ENCODE measurements at places on chromosomes 6 and 20.
A peak's percentile ranks its signal among the peaks of the same experiment; 100 is the strongest.

- DNase-seq, result no peak
Measured at GRCh38 chr6:18538315-18538714, 151.2 kb downstream of the RNF144B start.

DNA sequence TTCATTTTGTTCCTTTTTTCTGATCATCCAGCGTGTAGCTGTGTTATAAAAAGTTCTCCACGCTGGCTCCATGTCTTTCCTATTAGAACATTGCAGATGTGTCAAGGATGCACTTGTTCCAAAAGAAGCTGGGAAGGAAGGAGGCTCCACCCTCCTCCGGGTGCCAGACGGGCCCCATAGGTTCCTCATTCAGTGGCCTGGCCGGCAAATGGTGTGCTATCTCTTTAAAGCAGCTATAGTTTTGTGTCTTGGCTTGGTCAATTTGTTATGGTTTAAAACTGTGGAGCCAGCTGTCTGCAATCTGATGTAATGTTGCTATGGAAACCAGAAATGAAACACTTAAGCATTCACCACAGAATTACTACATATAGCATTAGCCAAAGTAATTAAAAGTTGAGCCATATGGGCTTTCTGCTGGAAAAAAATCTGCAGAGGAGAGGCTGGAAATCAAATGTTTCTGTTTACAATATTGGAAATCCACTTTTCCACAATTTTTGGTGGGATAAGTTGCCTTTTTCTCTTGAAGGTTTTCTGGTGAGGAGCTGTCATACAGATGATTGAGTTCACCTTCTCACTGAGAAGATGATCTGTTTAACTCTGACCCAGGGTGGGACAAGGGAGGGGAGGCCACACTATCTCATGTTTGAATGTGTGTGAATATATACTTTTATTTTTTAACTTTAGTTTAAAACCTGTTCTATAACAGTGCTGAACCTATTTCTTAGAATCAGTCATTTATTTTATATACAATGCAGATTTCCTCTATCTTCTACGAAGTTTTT is 167.4 kb downstream of the SASH1 start:
- DNase-seq, result peak; percentile 98

GRCh38 chr6:4139272-4139671 is 3.9 kb upstream of the ECI2 start:
- DNase-seq, result peak; percentile 9

GRCh38 chr6:165568326-165568725 is 94.7 kb downstream of the PDE10A start:
- DNase-seq, result no peak

DNA sequence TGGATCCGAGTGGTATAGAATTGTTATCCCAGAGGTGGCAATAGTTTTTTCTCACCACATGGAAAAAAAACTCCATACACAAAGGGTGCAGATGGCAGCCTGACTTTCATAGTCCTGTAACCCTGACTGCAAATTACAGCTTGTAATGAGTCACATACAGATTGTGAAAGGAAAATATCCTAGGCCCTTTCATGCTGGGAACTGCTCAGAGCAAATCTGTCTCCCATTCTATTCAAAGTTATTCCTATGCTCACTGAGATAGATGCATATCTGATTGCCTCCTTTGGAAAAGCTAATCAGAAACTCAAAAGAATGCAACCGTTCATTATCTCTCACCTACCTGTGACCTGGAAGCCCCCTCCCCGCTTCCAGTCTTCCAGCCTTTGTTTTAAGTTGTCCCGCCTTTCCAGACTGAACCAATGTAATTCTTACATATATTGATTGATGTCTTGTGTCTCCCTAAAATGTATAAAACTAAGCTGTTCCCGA is 108.7 kb upstream of the MAP3K4 start:
- DNase-seq, result peak; percentile 77

GRCh38 chr6:150588888-150589499 is 10.7 kb upstream of the PLEKHG1 start:
- no peak for DNase-seq

- DNase-seq, result no peak
Measured at GRCh38 chr20:38190936-38191371, 25.9 kb upstream of the TGM2 start.

GRCh38 chr6:169269180-169270076 is 15.8 kb upstream of the THBS2 start:
- peak; percentile 77 for DNase-seq

DNA sequence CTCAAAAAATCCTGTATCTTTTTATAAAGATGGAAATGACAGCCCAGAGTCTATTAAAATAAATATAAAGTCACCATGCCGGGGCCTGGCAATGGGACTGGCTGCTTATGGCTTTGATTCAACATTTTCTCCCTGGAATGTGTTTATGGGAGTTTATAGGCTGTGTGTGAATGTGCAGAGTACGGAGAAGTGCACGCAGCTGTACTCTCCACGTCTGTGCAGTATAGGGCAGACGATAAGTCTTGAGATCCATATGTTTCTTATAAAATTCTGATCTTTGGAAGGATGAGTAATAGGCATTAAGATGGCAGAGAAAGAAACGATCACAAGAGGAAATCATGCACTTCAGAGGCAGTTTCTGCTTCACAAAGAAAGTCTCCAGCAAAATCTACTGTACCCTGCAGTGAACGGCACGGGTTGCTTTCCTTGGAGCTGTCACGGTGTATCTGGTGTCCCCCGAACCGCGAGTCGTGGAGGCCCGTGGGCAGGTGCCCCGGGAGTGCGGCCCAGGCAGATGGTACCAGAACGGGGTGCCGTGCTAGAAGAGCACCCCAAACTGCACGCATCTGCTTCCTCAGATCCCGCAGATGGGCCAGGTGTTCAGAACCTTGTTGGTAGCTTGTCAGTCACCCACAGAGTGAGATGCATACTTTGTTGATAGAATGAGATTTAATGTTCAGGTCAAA is 382.5 kb downstream of the TAF4 start:
- peak; percentile 22 for DNase-seq

DNA sequence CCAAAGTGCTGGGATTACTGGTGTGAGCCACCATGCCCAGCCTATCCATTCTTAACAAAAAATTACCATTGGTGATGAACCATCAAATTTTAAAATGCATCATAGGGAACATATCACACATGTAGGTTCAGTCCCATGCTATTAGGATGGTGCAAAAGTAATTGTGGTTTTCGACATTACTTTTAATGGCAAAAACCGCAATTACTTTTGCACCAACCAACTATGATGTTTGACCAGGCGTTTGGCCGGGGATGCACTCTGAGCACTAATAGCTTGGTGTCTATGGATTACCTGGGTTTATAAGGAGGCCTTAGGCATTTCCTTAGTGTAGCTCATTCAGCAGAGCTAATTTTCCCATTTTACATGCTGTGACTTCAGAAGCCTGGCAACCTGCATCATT is 246.5 kb upstream of the SUPT3H start:
- no peak for DNase-seq

GRCh38 chr20:14757728-14758127 is 420.3 kb upstream of the FLRT3 start:
- DNase-seq, result no peak

GRCh38 chr6:137879299-137879698 is 12.2 kb downstream of the TNFAIP3 start:
- no peak for DNase-seq

GRCh38 chr6:27053738-27054137 is 193.8 kb upstream of the PRSS16 start:
- no peak for DNase-seq

DNA sequence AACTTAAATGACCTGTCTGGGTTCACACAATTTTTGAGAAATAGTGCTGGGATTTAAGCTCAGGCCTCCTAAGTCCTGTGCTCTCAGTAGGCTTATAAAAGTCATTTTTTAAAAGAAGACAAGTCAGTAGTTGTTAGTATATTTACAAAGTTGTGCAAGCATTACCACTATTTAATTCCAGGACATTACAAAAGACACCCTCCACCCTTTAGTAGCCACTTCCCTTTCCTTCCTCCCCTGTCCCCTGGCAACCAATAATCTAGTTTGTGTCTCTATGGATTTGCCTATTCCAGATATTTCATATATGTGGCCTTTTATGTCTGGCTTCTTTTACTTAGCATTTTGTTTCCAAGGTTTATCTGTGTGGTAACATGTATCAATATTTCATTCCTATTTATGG is 37.6 kb downstream of the HMGN3 start:
- DNase-seq, result no peak

DNA sequence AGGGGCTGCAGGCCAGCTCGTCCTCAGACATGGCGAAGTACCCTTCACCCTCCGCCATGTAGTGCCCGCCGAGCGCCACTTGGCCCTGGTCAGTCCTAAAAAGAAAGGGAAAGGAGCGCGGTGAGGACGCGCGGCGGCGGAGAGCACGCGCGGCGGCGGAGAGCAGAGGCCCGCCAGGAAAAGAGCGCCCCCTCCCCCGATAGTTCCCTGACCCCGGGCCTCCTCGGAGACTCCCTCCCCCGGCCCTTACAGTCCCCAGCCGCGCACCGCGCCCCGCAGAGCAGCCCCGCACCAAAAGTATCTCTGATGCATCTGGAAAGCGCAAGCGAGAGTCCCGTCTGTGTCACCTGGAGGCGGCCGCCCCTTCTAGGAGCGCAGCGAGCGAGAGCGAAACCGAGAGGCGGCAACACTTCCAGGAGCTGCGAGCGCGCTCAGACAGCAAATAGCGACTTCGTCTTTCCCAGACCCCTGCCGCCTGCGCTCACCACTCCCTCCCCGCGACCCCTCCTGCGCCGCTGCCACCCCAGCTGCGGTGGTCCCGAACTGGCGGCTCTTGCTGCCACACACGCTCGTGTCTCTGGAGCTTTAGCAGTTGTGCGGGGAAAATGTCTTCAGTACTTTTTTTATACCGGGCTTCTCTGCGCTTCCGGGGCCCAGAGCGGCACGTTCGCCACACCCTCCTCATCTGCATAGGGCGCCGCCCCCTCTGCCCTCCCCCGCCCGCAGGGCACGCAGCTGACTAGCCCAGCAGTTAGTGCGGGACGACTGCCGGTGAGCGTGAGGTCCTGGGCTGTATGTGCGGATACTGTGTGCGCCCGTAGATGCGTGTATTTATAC is at the start of gene TENT5A:
TENT5A (minus strand) TSS at position 598 of the 837 bp plus-strand sequence; CDS start at position 58, 540 bp downstream.
- DNase-seq, result peak; percentile 98

DNA sequence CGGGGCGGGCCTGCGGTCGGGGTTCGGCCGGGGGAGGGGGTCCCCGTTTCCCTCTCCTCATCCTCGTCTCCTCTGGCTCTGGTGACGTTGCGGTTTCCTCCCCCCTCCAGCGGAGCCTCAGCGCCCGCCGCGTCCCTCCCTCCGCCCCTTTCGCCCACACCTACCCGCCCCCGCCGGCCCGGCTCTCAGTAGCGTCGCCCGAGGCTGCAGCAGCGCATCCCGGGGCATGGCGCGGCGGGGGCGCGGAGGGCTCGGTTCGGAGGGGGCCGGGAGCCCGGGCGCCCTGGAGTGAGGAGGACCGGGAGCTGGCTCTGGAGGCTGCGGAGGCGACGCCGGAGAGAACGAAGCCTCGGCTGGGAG is at the start of gene DSE:
DSE (plus strand) TSS at position 188 of the 360 bp plus-strand sequence. CDS start 28,304 bp downstream, outside the sequence.
- peak; percentile 90 for DNase-seq

- peak; percentile 48 for DNase-seq
Measured at GRCh38 chr20:32582659-32583580, 2.2 kb downstream of the NOL4L start.

GRCh38 chr6:149934249-149935156 is 7.3 kb upstream of the ULBP2 start:
- peak; percentile 89 for DNase-seq

- DNase-seq, result peak; percentile 9
Measured at GRCh38 chr20:56943946-56944945, 315.1 kb downstream of the TFAP2C start.

DNA sequence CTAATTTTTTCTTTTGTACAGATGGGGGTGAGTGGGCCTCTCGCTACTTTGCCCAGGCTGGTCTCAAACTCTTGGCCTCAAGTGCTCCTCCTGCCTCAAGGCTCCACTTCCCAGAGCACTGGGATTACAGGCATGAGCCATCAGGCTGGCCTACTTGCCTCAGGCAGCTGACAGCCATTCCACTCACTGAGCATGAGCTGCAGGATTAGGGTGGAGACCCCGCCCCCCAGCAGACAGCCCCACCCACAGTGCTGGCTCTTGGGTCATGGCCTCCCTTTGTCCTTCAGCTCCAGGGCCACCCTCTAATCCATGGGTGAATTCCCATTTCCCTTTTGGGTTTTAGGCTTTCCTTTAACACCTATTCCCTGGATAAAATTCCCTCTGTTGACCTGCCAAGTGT is 82.1 kb downstream of the BFSP1 start:
- no peak for DNase-seq

GRCh38 chr6:44230034-44230675 is 6.8 kb downstream of the SLC29A1 start:
- no peak for DNase-seq

GRCh38 chr6:1445650-1446330 is 56.4 kb downstream of the FOXF2 start:
- no peak for DNase-seq

GRCh38 chr6:10633216-10633615 is 61.2 kb downstream of the C6orf52 start:
- peak; percentile 51 for DNase-seq

DNA sequence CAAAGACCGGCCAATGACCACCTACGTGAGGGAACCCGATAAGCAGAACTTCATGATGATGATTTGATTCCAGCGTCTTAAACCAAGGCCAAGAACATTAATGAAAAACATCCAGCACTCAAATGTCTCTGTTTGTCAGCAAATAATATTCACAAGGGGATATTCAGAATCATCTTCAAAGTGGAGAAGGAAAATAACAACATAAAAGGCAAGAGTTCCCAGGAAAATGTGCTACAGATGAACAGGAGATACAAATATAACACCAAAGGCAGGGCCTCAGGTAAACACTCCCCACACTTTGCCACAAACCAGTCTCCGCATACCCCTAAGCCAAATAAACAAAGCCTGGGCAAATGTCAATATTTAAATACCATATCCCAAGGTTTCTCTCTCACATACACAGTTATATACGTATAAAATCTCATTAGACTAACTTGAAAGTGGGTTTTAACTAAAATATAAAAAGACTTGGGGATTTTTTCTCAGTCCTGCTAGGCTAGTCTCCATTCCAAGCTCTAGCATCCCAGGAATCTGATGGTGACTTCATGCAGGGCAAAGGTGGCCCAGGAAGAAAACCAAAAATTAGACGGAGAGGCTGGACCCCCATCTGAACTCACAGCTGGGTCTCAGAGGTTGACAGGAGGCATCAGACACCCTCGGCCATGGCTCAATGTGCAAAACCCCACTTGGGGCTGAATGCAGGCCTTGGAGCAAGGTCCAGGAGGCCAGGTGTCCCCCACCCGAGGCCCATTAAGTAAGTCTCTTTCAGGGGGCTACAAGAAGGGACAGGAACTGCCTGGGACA is 32.1 kb downstream of the TRAM2 start:
- DNase-seq, result no peak

- peak; percentile 7 for DNase-seq
Measured at GRCh38 chr6:157428427-157429202, 47.6 kb downstream of the ZDHHC14 start.

DNA sequence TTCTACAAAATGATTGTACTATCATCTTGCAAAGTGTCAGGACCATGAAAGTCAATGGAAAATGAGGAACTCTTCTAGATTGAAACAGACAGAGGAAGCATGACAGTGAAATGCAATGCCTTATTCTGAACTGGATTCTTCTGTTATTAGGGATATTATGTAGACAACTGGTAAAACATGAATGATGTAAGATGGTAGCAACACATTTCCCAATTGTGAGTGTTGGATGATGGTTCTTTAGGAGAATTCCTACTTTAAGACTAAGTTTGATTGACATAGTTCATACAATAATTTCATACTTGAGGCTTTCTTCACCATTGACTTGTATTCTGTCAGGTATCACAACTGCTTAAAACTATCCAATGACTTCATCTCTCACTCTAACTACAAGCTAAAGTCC is 4.5 kb downstream of the UBE3D start:
- DNase-seq, result no peak

- DNase-seq, result no peak
Measured at GRCh38 chr20:45223136-45223535, 2.0 kb downstream of the SEMG2 start.
